ENCODE measurements at places on chromosomes 2 and 18. TPM values are rescaled to one million over a fixed set of nuclear protein-coding genes. Genes with fewer than 3 reads are reported as not detected.

The UGT1A5 gene
- total RNA-seq: not detected

The DCDC2C gene
- not detected for total RNA-seq

The CAPN10 gene
- 20.1 TPM for total RNA-seq

The EMILIN1 gene
- 0.64 TPM for total RNA-seq

The SMAD7 gene
- total RNA-seq: 25.3 TPM

The FOXI3 gene
- total RNA-seq: not detected

Measured in A549 treated with ZK216348 at 1 μM for 4 hours (cell line).